Activated effector memory CD4-positive, alpha-beta T cell treated with anti-CD3 and anti-CD28 coated beads, Interleukin-2, amount 50 U/mL, for 16 hours (primary cell): ENCODE measurements at places on chromosomes 2 and 18.

DNA sequence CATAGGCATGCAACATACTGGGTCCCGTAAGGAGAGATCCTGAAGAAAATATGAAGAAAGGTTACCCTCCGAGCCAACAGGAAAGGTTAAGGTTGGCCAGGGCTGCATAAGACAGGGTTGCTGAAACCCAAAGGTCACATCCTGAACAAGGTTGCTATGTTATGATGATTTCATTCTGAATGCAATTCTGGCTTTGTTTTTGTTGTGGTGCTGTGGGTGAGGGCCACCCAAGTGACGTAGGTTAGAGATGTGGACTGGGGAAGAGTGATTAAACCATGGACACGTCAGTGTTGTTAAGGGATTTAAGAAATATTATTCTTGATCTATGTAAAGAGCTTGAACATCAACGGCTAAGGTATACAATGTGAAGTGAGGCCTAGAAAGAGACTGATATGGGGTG, 60.0 kb downstream of the ZEB2 start:
- DNase-seq, result peak; percentile 66

- DNase-seq, result no peak
Observed at GRCh38 chr2:222611684-222612083, 44.2 kb downstream of the FARSB start.

GRCh38 chr18:48490641-48491293, 48.1 kb upstream of the CTIF start:
- DNase-seq, result no peak

- no peak for DNase-seq
Observed at GRCh38 chr2:38146275-38146906, 70.4 kb upstream of the CYP1B1 start.

- DNase-seq, result no peak
Observed at GRCh38 chr2:24490181-24490689, 819 bp upstream of the NCOA1 start.

- no peak for DNase-seq
Observed at GRCh38 chr2:75787532-75788132, 76.9 kb upstream of the GCFC2 start.

DNA sequence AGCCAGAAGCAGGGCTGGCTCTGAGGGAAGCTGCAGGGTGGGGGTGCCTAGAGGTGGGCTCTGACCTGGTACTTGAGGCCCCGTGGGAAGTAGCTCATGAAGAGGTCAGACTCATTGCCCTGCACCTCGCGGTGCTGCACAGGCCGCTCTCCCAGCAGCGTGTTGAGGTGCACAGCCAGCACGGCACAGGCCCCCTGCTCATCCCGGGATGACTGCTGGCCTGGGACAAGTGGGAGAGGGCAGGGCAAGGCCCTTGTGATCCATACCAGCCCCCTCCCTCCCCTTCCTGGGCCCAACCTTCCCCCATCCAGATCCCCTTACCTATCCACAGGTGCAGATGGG, 8.7 kb downstream of the CAPG start:
- no peak for DNase-seq

GRCh38 chr2:191635333-191636234, 42.4 kb upstream of the NABP1 start:
- no peak for DNase-seq

DNA sequence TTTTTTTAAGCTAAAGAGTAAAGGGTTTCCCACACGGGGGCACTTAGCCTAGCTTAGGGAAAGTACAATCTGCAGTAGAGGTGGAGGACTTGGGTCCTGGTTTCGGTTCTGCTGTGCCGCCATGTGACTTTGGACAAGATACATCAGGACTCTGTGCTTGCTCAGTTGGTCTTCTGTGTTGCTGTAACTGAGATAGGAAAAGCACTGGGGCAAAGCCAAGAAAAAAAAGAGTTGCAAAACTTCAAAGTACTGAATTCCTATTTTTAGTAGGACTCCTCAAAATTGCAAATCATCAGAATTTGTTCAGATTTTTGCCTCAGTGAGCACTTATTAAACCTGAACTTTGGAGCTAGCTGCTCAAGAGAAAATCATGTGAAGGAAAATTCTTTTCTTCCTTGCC, 96.3 kb upstream of the STON1 start:
- no peak for DNase-seq

- DNase-seq, result no peak
Observed at GRCh38 chr2:39875182-39875913, 96.3 kb upstream of the THUMPD2 start.

DNA sequence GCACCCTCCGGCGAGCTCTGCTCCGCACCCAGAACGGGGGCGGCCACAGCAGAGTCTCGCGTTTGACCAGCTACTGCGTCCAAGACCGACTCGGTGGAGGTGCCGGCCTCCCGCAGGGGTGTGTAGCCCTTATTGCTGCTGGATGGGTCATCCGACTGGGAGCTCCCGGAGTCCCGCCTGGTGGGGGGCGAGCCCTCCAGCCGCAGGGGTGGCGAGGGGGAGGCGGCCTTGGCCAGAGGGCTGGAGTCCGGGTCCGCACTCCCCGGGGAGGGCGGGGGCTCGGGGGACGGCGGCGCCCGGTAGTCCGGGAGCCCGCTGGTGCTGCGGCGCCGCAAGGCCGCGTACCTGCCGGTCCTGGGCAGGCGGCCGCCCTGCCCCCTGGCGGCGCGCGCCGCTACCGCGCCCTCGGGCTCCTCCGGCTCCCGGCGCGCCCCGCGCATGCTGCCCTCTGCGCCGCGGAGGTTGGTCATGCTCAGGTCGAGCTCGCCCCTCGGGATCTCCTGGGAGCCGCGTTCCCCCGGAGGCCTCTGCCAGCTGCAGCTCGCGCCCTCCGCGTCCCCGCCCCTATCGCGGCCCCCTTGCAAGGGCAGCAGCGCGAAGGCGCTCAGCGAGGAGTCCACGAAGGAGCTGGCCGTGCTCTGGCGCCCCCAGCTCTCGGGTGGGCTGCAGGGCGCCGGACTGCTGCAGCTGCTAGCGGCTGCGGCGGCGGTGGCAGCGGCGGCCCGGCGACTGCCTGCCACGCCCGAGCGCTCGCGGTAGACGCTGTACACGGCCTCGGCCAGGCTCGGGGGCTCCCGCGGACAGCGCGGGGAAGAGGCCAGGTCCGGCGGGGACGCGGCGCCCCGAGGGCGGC, 4.8 kb downstream of the TMEM200C start:
- DNase-seq, result peak; percentile 64

DNA sequence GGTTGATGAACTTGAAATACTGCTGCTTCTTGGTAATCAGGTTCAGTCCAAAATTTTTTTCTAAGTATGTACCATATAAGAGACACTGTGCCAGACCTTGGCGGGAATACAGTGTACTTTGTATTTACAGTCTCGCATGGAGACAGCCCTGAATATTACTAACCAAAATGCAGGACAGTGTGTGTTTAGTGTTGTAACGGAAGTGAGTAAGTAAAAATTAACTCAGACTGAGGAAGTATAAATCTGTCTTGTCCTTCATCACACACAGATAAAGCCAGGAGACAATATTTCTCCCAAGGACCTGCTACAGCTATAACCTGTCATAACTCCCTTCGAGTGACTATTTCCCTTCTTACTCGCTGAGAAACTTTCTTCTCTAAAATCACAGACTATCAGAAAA, 76.9 kb downstream of the ACTR3 start:
- no peak for DNase-seq

GRCh38 chr2:221166292-221166691, 405.8 kb downstream of the EPHA4 start:
- no peak for DNase-seq

DNA sequence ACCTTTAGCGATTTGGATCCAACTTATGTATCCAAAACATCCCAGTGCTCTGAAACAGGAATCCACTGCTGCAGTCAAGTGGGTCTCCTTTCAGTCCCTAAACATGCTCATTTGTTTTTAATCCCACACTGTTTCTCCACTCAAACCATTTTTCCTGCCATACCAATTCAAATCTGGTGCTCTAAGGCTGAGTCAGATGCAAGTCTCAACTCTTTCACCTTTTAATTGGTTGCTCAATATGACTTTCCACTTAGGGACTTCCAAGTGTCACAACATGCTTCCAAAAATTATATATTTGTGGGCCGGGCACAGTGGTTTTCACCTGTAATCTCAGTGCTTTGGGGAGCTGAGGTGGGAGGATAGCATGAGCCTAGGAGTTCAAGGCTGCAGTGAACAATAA, 113.4 kb upstream of the TANK start:
- DNase-seq, result no peak

DNA sequence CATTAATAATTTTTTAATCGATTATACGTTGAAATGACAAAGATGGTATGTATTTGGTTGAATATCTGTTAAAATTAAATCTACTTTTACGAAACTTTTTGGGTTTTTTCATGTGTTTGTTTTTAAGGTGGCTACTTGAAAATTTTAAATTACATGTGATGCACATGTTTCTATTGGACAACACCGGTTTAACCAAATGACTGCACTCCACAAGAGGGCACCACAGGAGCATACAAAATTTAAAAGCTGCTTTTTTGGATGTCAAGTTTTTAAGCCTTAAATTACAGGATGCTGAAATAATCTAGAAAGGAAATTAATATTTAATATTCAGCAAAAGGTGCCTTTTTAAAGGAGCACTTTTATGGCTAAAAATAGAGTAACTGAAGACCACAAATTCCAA, 98.7 kb downstream of the ACVR1 start:
- peak; percentile 72 for DNase-seq

GRCh38 chr2:171855401-171855800, 38.6 kb downstream of the SLC25A12 start:
- no peak for DNase-seq

- DNase-seq, result no peak
Observed at GRCh38 chr2:236608188-236608525, 38.5 kb downstream of the ACKR3 start.

DNA sequence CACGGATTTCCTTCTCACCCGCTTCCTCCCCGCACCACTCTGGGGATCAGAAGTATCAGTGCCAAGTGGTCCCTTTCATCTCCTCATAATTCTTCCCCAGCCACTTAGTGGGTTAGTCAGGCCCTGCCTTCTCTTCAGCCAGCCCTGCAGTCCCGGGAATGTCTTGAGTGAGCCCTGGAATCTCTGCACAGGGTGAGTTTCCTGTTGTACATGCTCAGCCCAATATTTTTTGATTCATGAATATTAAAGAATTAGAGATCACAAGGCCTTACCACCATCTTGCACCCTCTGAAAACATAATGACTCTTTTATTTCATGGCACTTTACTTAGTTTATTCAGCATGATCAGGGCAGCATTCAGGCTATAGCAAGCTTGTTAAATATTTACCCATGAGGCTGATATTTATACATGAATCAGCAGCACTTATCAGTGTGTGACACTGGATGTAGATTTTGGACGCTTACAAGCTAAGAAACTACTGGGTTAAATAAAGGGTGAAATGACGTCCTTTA, 159.4 kb upstream of the FOSL2 start:
- DNase-seq, result no peak

DNA sequence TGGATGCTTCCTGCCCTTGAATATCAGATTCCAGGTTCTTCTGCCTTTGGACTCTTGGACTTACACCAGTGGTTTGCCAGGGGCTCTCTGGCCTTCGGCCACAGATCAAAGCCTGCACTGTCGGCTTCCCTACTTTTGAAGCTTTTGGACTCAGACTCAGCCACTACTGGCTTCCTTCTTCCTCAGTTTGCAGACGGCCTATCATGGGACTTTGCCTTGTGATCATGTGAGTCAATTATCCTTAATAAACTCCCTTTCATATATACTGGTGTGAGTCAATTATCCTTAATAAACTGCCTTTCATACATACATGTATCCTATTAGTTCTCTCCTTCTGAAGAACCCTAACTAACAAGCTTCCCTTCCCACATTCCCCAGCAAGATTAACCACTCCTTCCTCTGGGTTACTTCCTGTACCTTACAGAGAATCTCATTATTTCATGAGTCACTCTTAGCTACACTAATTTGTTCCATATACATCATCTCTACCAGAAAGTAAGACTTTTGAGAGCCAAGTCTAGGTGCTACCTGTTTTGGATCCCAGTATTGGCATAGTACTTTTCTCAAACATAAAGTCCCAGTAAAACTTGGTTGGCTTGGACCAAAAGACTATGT, 31.3 kb upstream of the LRATD1 start:
- DNase-seq, result no peak

DNA sequence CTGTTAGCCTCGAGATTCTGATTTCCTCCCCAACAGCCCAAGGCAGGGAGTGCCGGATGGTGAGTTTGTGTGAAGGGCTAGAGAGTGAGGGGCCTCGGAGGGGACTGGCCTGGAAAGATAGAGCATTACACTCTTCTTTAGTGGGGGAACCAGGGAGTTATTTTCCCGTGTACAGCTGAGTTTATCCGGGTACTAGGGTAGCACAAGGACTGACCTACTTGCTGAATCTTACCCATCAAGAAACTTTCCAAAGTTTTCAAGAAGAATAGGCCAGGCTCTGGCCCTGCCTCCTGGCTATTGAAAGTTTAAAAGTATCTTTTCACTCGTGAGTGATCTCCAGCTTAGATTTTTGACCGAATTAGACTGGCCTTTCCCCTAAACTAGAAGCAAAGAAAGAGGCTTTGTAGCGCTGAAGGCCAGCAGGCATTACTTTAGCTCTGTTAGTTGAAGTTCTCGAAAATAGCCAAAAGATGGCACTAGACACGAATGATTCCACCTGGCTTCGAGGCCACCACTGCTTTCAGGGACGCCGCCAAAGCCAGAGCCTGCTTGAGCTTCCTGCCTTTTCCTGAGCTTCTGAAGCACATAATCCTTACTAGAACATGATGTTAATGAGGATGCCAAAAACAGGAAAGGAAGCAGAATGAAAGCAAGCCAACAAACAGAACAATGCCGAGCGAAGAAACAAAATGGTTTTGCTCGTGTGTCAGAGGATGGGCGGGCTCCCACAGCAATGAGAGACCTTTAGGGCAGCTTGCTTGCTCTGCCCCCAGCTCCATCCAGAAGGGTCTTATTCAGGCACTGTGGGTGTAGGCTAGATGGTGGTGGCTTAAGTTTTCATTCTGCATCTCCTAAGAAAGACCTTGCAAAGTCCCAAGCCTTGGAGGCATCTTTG, 55.8 kb downstream of the TSN start:
- DNase-seq, result no peak

- DNase-seq, result no peak
Observed at GRCh38 chr2:150486539-150487484, 655 bp downstream of the RND3 start.

DNA sequence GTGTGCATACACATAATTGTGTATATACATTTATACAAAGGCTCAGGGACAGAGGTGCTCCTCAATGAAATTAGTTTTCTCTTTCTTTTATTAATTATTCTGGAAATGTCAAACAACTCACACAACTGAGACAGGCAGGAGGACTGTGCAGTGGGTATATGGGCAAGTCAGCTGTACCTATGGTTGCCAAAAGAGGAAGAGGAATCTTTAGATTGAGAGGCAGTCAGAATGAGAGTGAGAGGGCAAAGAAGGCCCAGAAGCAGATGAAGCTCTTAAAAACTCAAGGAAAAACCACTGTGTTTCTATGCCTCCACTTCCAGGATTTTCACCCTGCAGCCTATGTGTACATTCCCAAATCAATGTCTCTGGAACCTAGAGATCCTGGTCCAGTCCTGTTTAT, 79.1 kb downstream of the CACNB4 start:
- no peak for DNase-seq

DNA sequence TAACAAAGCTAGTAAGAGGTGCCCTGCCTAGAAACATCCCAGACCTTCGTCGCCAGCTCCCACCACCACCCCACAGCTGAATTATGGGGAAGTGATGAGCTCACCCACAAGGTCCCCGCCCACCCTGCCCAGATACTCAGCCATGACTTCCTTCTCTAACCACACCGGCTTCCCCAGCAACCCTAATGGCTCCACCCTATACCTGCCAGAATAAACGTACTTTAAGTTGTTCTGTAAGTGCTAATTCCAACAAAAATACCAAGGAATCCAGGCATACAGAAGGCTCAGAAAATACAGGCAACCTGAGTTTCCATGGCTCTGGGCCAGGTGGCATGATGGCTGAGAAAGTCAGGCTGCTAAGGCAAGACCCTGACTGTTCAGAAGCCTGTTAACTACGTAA, 39.1 kb downstream of the TMEM163 start:
- DNase-seq, result no peak

- peak; percentile 88 for DNase-seq
Observed at GRCh38 chr2:233711312-233712008, 1.2 kb upstream of the UGT1A5 start.
